ENCODE measurements at places on chromosomes 13 and 19. TPM values are rescaled to one million over a fixed set of nuclear protein-coding genes. Genes with fewer than 3 reads are reported as not detected.

METTL21C gene
- not detected for total RNA-seq

SIGLEC14 gene
- not detected for total RNA-seq

GRCh38 chr13:34401696-34402095 lies 540.4 kb upstream of the NBEA start:
- H3K27ac ChIP-seq: no peak overlapping the region
- DNase-seq: no peak
- no peaks in the 10 kb centered on the region for H3K4me1 ChIP-seq
- H3K4me3 ChIP-seq: no peak overlapping the region
- H3K36me3 ChIP-seq: no peaks in the 10 kb centered on the region

PSG3 gene
- not detected for total RNA-seq

TYROBP gene
- not detected for total RNA-seq

- H3K36me3 ChIP-seq: no peaks in the 10 kb centered on the region
- H3K27me3 ChIP-seq: no peaks in the 10 kb centered on the region
- H3K27ac ChIP-seq: no peak overlapping the region
- no peak overlapping the region for H3K4me3 ChIP-seq
Observed at GRCh38 chr19:28330831-28331230, 882.1 kb downstream of the UQCRFS1 start.

DNA sequence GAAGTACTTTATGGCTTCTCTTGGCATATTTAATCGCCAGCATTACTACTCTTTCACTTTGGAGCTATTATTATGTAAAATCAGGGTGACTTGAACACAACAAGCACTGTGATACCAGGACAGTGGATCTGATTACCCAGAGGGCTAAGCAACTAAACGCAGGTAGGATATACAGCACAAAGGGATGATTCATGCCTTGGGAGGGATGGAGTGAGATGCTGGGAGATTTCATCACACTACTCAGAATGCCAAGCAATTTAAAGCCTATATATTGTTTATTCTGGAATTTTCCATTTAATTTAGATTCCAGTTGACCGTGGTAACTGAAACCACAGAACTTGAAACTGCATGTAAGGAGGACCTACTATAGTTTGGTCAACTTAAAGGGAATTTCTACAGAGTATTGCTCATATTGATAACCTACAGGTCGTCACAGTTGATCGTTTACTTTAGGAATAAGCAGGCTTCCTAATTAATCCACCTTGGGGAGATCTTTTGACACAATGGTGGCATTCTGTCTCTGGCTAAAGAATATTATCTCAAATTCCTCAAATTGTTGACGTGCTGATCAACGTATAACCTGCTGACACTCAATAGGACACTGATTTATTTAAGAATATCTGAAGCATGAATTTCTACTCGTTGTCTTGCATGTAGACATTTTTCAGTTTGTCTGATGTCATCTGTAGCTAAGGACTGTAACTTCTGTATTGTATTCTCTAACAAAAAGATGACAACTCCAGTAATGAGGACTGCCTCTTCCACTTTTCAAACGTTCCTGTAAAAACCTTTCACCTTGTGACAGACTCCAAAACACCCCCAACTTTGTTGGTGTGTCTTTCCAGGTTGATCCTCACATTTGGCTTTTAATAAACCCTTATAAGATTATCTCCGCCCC lies 254.2 kb downstream of the GPC5 start:
- H3K4me1 ChIP-seq: no peaks in the 10 kb centered on the region
- H3K36me3 ChIP-seq: no peaks in the 10 kb centered on the region
- H3K27me3 ChIP-seq: no peaks in the 10 kb centered on the region

FPR1 gene
- 0.46 TPM for total RNA-seq

DNA sequence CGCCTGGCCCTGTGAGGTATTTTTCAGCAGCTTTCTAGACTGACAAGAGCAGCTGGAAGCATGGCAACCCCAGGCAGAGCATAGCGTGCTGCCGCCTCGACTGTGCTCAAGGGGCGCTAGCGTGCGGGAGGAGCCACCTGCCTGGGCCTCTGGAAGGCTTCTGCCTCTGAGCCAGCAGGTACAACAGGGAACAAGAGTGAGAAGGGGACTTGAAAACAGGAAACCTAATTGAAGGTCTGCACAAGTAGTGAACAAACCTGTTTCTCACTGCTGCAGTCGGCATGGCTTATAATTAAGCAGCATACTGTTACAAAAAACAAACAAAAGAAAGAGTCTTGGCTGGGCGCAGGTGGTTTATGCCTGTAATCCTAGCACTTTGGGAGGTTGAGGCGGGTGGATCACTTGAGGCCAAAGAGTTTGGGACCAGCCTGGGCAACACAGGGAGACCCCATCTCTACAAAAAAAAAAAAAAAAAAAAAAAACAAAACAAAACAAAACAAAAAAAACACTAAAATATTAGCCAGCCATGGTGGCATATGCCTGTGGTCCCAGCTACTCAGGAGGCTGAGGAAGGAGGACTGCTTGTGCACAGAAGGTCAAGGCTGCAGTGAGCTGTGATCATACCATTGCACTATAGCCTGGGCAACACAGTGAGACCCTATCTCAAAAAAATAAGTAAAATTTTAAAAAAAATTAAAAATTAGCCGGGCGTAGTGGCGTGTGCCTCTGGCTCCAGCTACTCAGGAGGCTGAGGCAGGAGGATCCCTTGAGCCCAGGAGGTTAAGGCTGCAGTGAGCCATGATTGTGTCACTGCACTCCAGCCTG lies 12.6 kb upstream of the GARRE1 start:
- H3K4me1 ChIP-seq: no peaks in the 10 kb centered on the region
- H3K36me3 ChIP-seq: no peaks in the 10 kb centered on the region
- H3K27ac ChIP-seq: no peak overlapping the region
- H3K4me3 ChIP-seq: no peak overlapping the region

SPIB gene
- not detected for total RNA-seq

GRCh38 chr13:34031610-34032009 lies 213.7 kb downstream of the RFC3 start:
- H3K27ac ChIP-seq: no peak overlapping the region
- no peaks in the 10 kb centered on the region for H3K36me3 ChIP-seq
- DNase-seq: no peak
- no peak overlapping the region for H3K4me3 ChIP-seq

TNFSF13B gene
- total RNA-seq: not detected

- H3K36me3 ChIP-seq: no peaks in the 10 kb centered on the region
- peaks cover 7% of the 10 kb centered on the region for H3K4me1 ChIP-seq
- H3K27me3 ChIP-seq: peaks cover 8% of the 10 kb centered on the region
- no peak within 1 kb of the TSS for H3K27ac ChIP-seq
Observed at GRCh38 chr19:50162988-50163387, at the start of gene IZUMO2. IZUMO2 (minus strand) TSS chr19:50163281; CDS start chr19:50163194, 87 bp downstream.
